ENCODE measurements at places on chromosomes 3 and 15. TPM values are rescaled to one million over a fixed set of nuclear protein-coding genes. Genes with fewer than 3 reads are reported as not detected.
A peak's percentile ranks its signal among the peaks of the same experiment; 100 is the strongest.

DNA sequence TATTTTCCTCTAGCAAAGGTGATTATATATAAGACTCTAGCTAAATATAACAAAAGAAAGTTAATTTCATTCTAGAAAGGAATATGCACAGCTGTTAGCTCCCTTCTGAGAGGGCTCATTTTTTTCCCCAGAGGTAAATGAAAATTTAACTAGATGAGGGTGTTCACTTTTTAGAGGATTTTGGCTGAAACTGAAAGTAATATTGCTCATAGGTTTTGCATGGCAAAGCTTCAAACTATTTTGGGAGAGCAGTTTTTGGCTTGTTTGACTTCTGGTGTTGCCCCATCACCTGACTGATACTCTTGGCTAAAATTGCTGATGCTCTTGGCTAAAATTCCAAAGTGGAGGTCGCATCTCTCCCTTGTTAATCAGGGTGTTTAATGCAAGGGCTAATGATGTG, 311.9 kb downstream of the EDEM1 start:
- H3K27me3 ChIP-seq: no peaks in the 10 kb centered on the region
- no peaks in the 10 kb centered on the region for H3K4me1 ChIP-seq
- DNase-seq: no peak
- H3K4me3 ChIP-seq: no peak overlapping the region

- H3K4me3 ChIP-seq: no peak overlapping the region
- no peaks in the 10 kb centered on the region for H3K27me3 ChIP-seq
- DNase-seq: no peak
- peaks cover 23% of the 10 kb centered on the region for H3K4me1 ChIP-seq
- no peaks in the 10 kb centered on the region for H3K36me3 ChIP-seq
- H3K27ac ChIP-seq: no peak overlapping the region
These were observed 22.7 kb upstream of the KLHL6 start for GRCh38 chr3:183578179-183578578.

DNA sequence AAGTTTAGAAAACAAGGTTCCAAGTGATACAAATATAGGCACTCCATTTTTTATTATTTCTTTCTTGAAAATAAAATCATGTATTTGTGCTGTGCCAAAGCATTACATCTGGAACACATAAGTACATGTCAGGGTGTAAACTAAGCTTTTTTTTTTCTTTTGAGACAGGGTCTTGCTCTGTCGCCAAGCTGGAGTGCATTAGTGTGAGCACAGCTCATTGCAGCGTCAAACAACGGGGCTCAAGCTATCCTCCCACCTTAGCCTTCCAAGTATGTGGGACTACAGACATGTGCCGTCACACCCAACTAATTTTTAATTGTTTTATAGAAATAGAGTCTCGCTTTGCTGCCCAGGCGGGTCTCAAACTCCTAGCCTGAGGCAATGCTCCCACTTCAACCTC, 9.0 kb downstream of the SPATA12 start:
- peaks cover 3% of the 10 kb centered on the region for H3K4me1 ChIP-seq
- DNase-seq: no peak
- H3K36me3 ChIP-seq: no peaks in the 10 kb centered on the region
- H3K4me3 ChIP-seq: no peak overlapping the region

DNA sequence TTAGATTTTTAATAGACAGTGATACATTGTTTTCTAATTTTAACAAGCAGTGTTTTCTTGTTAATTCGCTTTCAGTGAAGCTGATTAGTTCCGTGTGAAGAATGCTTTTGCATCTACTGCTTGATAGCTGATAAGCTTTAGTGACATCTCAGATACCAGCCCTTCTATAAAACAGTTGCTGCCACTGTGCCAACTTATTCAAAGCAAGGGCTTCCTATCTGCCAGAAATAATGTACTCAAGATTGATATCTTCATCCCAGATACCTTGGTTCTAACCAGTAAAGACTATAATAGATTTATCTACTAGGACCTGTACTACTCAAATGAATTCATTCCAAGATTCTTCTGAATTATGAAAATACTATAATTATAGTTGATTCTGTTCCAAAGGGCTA, 30.4 kb downstream of the RARB start:
- DNase-seq: no peak
- no peaks in the 10 kb centered on the region for H3K27me3 ChIP-seq
- no peak overlapping the region for H3K4me3 ChIP-seq
- H3K4me1 ChIP-seq: no peaks in the 10 kb centered on the region

DNA sequence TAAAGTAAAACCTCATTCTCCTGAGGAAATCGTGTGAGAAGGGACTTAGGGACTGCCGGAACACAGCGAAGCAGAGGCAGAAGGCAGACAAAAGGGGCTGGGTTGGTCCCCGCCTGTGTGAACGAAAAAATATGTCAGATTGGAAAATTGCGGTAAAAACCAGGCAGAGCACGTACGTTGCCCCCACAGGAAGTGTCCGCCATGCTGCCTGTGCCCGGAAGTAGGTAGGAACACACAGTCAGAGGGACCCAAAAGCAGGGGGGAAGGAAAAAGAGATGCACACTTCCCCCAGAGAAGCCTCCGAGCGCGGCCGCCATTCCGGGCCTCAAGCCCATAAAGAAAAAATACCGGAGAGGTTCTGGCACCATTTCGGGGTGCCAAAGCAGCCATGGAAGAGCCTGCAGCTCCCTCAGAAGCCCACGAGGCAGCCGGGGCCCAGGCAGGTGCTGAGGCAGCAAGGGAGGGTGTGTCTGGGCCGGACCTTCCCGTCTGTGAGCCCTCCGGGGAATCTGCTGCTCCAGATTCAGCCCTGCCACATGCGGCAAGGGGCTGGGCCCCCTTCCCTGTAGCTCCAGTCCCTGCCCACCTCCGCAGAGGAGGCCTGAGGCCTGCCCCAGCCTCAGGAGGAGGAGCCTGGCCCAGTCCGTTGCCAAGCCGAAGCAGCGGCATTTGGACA, at the start of gene MKRN3:
MKRN3 (plus strand) TSS at position 280 of the 676 bp plus-strand sequence; CDS start at position 389, 109 bp downstream.
- no peaks in the 10 kb centered on the region for H3K27me3 ChIP-seq
- peak within 1 kb of the TSS; percentile 57 for H3K4me3 ChIP-seq
- peak within 1 kb of the TSS; percentile 64 for H3K27ac ChIP-seq
- H3K36me3 ChIP-seq: no peaks in the 10 kb centered on the region
- peaks cover 5% of the 10 kb centered on the region for H3K4me1 ChIP-seq

DNA sequence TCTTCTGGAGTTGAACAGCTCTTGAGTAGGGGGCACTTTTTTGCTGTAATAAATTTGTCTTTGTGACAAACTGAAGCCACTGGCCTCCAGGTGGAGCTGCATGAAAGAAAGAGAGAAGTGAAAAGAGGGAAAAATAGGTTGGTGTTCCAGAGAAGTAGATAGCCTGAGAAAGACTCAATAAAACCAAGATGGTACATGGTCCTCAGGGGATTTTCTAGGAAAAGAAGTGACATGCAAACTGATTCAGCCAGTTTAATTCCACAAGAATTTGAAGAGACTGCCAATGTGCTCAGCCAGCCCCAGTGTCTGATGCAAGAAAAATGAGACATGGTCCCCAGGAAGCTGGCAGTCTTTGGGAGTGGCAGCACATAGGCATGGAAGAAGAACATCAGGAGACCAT, 152.7 kb downstream of the CD47 start:
- H3K27me3 ChIP-seq: no peaks in the 10 kb centered on the region
- H3K27ac ChIP-seq: no peak overlapping the region
- H3K36me3 ChIP-seq: no peaks in the 10 kb centered on the region
- peaks cover 3% of the 10 kb centered on the region for H3K4me1 ChIP-seq

GRCh38 chr15:90349072-90349471, 3.0 kb upstream of the ZNF774 start:
- no peaks in the 10 kb centered on the region for H3K27me3 ChIP-seq
- no peak overlapping the region for H3K27ac ChIP-seq
- no peaks in the 10 kb centered on the region for H3K36me3 ChIP-seq
- no peak for DNase-seq
- peaks cover 20% of the 10 kb centered on the region for H3K4me1 ChIP-seq
- H3K4me3 ChIP-seq: no peak overlapping the region

- DNase-seq: no peak
- H3K27ac ChIP-seq: no peak overlapping the region
- no peaks in the 10 kb centered on the region for H3K27me3 ChIP-seq
These were observed 41.1 kb downstream of the USP3 start for GRCh38 chr15:63545520-63545919.

DNA sequence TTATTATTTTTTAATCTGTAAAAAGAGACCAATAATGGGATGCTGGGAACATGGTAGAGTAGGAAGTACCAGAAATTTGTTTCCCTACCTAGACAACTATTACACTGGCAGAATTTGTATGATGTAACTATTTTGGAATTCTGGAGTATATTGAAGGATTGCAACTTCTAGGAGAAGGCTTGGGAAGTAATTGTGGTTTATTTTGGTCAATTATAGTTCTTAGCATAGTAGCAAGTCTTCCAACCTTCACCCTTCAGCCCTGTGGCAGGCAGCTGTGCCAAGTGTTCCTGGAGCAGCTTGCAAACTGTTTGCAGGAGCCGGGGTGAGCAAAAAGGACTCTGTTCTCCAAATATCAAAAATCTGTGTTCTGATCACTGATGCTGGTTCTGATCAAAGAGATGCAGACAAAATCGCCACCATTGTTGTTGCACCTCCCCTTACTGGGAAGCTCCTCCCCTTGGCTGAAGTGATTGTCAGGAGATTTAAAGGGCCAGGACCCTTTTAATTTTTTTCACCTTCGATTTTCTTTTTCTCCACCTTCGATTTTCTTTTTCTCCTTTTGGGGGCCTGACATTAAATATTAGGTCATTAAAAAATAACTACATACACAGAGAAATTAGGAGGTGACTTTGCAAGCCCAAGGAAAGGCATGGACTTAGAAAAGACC, 363.3 kb downstream of the SLC9A9 start:
- H3K27ac ChIP-seq: no peak overlapping the region
- peaks cover 3% of the 10 kb centered on the region for H3K36me3 ChIP-seq
- H3K27me3 ChIP-seq: no peaks in the 10 kb centered on the region
- H3K4me1 ChIP-seq: no peaks in the 10 kb centered on the region
- DNase-seq: no peak

GRCh38 chr3:29775340-29775739, 494.5 kb downstream of the RBMS3 start:
- no peaks in the 10 kb centered on the region for H3K27me3 ChIP-seq
- DNase-seq: no peak
- no peak overlapping the region for H3K4me3 ChIP-seq
- H3K27ac ChIP-seq: no peak overlapping the region
- H3K36me3 ChIP-seq: no peaks in the 10 kb centered on the region
- no peaks in the 10 kb centered on the region for H3K4me1 ChIP-seq

GRCh38 chr3:164687211-164687610, 391.1 kb downstream of the SI start:
- H3K4me3 ChIP-seq: no peak overlapping the region
- no peaks in the 10 kb centered on the region for H3K36me3 ChIP-seq
- H3K27me3 ChIP-seq: no peaks in the 10 kb centered on the region
- H3K27ac ChIP-seq: no peak overlapping the region
- H3K4me1 ChIP-seq: no peaks in the 10 kb centered on the region

- H3K27ac ChIP-seq: no peak overlapping the region
- H3K36me3 ChIP-seq: no peaks in the 10 kb centered on the region
- H3K27me3 ChIP-seq: peaks cover 2% of the 10 kb centered on the region
- no peaks in the 10 kb centered on the region for H3K4me1 ChIP-seq
- no peak for DNase-seq
These were observed 59.0 kb downstream of the CLEC3B start for GRCh38 chr3:45084820-45085816.

DNA sequence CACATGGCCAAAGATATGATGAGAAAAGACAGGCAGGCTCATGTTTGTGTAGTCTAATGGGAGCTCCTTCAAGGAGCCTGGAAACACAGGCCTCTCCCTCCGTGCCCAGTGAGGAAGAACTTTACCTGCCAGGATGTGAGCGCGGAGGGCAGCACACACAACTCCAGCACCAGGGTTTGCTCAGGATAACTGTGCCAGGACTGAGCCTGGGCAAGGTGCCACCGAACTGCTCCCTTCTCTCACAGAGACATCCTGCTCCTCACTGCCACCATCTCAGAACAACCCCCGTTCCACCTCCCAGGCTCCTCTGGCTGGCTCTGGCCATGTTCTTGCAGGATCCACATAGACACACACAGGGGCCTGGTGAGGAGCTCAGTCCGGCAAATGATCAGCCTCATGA, 87.4 kb downstream of the NUP210 start:
- H3K4me3 ChIP-seq: no peak overlapping the region
- peaks cover 12% of the 10 kb centered on the region for H3K4me1 ChIP-seq
- no peaks in the 10 kb centered on the region for H3K27me3 ChIP-seq
- no peak for DNase-seq
- peaks cover 99% of the 10 kb centered on the region for H3K36me3 ChIP-seq
- no peak overlapping the region for H3K27ac ChIP-seq

GRCh38 chr15:78072080-78072892, 5.2 kb downstream of the TBC1D2B start:
- no peak for DNase-seq
- H3K4me1 ChIP-seq: peaks cover 83% of the 10 kb centered on the region
- H3K36me3 ChIP-seq: no peaks in the 10 kb centered on the region
- no peaks in the 10 kb centered on the region for H3K27me3 ChIP-seq

Gene SPINK8
- total RNA-seq: not detected

Gene MITF
- not detected for total RNA-seq

Gene BSN
- total RNA-seq: 0.11 TPM

Gene KCNMB2
- total RNA-seq: not detected

Gene FGF7
- total RNA-seq: not detected

Gene LRRIQ4
- not detected for total RNA-seq

Gene PLS1
- total RNA-seq: 0.92 TPM
